Stimulated activated CD4-positive, alpha-beta T cell treated with anti-CD3 and anti-CD28 coated beads, Interleukin-4, amount 100 ng/mL, for 48 hours (primary cell): ENCODE measurements at places on chromosomes 11 and 22.

DNA sequence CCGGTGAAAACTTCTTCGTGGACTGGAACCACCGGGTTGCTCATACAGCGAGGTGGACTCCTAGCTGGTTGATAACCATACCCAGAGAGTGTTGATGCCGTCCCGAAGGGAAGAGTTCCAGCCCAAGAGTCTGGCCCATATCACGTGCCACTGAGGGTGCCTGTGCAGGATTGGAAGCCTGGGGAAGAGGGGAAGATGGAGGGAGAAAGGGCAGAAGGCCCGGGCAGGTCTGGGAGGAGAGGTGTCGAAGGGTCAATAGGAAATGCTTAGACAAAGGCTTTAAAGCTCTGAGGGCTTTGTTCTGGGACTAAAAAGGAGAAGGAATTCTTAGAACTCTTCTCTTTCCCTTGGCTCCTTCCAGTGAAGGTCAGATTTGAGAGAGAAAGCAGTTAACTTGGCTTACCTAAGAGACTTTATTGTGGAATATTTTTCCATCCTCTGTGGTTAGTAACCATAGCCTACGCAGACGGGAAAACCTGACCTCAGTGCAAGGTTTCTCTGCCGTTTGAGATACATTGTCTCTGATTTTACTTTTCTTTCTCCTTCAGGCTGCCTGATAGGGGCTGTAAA is 70.5 kb downstream of the JAM3 start:
- no peak for DNase-seq

GRCh38 chr11:24808173-24808572 is 311.3 kb downstream of the LUZP2 start:
- no peak for DNase-seq

- no peak for DNase-seq
Measured at GRCh38 chr11:34614344-34615104, 6.4 kb upstream of the EHF start.

DNA sequence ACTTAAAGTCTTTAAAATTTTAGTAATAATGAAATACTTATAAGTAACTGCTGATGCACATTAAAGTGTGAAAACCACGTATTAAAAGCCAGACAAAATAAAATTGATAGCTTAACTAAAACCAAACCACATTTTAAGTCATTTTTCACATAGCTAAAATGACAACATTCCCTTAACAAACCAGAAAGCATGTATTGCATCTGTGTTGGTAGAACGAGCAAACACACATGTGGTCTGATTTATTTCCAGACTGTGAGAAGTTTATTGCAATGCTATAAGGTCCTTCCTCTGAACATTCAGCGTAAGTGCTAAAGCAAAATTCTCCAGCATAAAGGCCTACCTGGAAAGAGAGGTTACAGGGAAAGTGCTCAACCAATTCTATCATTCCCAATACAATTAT is 57.8 kb downstream of the ARHGAP20 start:
- no peak for DNase-seq

DNA sequence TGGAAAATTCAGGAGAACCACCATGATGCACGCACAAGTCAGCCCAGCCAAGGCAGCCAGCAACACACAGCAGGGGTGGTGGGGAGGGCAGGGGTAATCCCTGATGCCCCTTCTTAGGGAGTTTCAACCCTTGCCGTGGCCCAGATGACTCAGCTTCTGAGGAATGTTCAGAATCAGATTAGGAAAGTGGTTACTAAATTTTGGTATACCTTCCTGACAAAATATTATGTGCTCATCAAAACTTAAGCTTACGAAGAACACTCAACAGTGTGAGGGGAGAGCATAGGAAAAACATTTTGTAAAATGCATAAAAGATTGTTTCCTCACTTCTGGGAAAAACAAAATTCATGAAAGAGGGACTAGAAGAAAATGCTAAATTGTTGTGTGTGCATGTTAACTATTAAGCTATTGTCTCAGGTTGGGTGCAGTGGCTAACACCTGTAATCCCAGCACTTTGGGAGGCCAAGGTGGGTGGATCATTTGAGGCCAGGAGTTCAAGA is 32.1 kb downstream of the SERPIND1 start:
- DNase-seq, result no peak

GRCh38 chr11:85027346-85027745 is 599.8 kb downstream of the DLG2 start:
- DNase-seq, result no peak

- no peak for DNase-seq
Measured at GRCh38 chr11:6194065-6194581, 4.9 kb upstream of the OR52W1 start.

DNA sequence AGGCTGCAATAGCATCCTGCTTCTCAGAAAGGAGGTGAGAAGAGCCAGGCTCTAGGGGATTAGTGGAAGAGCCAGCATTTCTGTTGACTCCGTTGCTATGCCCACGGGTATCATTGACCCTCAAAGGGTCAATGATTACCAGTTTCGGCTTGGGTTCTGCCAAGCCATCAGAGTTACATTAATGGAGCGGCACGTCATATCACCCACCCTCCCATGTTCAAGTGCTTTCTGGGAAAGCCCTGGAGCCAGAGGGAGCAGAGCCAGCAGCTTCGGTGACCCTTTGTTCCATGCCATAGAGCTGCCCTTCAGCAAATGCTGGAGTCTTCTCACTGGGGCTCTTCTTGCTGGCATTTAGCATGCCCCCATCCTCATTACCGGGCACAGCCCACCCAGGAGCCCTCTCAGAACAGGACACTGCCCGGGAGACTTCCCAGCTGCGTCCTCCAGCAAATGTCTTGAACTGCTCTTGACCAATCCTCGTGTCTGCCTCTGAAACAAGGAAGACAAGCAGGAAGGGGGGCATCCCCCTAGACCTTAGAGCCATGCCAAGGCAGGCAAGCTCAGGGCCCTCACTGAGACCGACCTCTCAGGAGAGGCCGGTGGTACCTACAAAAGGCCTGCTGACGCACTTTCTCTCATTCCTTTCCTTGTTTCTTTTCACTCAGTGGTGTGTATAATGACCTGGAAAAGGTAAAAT is 14.6 kb downstream of the KCNJ1 start:
- no peak for DNase-seq

- no peak for DNase-seq
Measured at GRCh38 chr11:126776119-126776518, 224.5 kb downstream of the KIRREL3 start.

- no peak for DNase-seq
Measured at GRCh38 chr11:116512841-116513240, 259.9 kb downstream of the BUD13 start.

GRCh38 chr22:35230839-35231584 is 26.3 kb upstream of the HMGXB4 start:
- no peak for DNase-seq

DNA sequence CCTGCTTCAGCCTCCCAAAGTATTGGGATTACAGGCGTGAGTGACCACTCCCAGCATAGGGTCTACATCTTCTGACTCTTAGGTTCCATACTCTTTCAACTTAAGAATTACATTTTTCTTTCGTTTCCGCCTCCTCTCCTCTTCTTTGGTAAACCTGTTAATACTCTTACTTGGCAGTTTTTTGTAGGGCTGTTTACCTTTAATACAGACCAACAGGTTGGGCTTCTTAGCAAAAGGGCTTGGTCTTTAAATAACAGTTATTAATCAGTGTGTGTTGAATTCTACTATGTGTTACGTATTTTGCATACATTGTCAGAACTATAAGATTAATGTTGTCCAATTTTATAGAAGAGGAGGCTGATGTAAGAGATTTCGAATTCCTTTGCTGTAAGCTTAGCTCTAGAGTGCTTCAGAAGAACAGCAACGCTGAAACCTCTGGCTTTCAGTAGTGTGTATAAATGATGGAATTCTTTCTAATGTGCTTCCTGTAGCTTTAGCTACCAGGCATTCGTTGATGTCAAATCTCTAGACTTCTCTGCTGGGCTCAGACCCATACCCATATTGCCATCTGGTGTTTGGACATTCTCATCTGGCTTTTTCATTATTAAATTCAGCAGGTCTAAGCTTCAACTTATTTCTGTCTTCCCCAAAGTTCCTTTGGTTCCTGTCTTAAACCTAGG is 3.1 kb downstream of the FDX1 start:
- DNase-seq, result no peak

DNA sequence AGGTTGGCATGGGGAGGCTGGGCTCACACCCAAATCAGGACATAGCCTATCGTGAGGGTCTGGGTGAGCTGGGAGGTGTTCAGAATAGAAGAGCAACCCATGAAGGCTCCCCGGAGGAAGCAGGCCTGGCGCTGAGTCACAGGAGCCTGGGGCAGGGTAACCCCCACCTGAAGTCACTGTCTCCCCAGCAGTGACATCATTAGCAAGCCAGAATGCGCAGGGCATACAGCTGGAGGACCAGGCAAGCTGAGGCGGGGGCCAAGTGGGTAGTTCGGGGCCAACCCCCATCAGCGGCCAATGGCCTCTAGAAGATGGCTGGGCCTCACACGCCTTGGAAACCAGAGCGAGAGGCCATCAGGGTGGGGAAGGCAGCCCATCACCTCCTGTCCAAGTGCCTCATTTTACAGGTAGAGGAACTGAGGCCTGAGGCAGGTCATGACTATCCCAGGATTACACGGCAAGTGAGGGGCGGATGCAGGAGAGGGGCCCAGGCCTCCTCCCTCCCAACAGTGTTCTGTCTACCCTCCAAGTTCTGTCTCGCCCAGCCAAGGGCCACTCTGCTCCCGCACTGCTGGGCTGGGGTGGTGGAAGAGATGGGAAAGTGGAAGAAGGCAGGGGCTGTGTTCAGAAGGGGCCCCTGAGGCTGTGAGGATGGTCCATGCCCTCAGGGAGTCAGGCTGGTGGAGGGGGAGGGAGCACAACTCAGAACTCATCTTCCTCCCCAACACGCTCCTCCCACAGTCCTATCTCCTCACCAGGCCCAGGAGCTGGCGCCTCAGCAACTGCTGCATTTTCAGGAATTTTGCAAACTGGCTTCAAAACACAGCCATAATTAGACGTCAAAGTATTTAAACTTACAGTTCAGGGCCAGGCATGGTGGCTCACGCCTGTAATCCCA is 24.6 kb downstream of the RPL3 start:
- DNase-seq, result no peak

GRCh38 chr22:19238900-19239299 is 52.6 kb downstream of the CLTCL1 start:
- DNase-seq, result no peak

DNA sequence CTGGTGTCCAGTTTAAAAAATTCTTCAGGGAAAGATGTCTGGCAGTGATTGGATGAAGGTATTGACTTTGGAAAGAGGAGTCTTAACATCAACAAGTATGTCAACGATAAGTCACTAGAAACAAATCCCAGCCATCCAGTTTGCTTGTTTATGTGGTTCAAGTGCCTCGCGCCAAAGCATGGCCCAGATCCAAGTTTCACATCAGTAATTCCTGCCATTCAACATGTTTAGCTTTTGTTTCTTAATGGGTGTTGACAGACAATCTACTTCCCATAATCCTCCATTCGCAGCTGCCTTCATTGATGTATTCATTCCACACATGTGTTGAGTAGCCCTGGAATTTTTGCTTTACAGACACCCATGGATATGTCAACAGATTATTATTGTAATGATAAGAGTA is 77.8 kb downstream of the UBASH3B start:
- no peak for DNase-seq

DNA sequence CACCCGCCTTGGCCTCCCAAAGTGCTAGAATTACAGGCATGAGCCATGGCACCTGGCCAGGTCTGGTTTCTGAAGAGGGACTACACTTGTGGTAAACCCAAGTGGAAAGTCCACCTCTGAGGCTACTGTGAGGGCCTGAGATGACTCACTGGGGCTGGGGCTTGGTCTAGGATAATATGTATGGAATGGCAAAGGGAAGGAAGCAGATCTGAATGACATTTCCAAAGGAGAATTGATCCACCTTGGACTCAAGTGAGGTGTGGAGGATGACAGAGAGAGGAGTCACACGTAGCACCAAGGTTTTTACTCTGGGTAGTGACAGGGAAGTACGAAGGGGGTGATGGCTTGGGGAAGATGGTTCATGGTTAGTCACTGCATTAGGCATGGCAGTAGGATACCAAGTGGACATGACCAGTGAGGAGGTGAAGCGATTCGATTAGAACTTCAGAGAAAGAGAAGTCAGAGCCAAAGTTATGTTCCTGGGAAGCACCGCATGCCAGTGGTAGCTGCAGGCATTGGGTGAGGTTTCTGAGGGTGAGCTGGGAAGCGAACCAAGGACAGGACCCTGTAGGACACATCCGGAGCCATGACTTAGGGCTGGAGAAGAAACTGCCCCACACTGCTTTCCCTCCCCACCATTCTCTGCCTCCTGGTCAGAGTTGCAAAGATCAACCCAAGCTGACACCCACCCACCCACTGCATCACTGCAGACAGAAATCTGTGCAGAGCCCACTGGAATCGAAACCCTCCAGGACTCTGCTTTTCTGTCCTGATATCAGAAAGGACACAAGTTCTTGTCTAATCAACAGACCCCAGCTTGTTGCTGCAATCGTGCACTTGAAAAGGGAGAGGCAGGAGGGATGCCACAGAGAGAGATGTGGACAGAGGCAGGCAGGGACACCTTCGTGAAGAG is 13.0 kb upstream of the BCL9L start:
- no peak for DNase-seq

- no peak for DNase-seq
Measured at GRCh38 chr11:37710031-37710430, 1112.0 kb upstream of the RAG2 start.

GRCh38 chr11:74822170-74822569 is 73.5 kb downstream of the RNF169 start:
- DNase-seq, result no peak

DNA sequence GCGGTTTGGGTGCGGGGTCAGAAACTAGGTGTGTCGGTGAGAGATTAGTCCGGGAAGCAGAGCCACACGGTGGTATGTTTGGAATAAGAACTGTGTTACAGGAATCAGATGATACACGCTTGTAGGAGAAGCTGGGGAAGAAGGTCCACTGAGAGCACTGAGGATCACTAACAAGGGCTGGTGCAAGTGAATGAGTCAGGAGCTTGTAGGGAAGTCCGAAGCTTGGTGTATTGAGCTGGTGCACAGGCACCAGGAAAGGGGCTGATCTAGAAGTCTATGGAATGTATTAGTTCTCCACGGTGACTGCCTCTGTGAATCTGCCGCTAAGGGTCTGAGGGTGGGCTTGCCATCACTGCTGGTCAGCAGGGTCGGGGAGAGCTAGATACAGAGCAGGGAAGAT is 18.8 kb upstream of the GRK3 start:
- DNase-seq, result no peak

- DNase-seq, result no peak
Measured at GRCh38 chr11:107018902-107019493, 722 bp upstream of the GUCY1A2 start.
